Fibroblast of lung (primary cell): ENCODE measurements at places on chromosomes 13 and 19. TPM values are rescaled to one million over a fixed set of nuclear protein-coding genes. Genes with fewer than 3 reads are reported as not detected.

Gene MFSD12
- 69.9 and 79.9 TPM in 2 replicates for total RNA-seq

DNA sequence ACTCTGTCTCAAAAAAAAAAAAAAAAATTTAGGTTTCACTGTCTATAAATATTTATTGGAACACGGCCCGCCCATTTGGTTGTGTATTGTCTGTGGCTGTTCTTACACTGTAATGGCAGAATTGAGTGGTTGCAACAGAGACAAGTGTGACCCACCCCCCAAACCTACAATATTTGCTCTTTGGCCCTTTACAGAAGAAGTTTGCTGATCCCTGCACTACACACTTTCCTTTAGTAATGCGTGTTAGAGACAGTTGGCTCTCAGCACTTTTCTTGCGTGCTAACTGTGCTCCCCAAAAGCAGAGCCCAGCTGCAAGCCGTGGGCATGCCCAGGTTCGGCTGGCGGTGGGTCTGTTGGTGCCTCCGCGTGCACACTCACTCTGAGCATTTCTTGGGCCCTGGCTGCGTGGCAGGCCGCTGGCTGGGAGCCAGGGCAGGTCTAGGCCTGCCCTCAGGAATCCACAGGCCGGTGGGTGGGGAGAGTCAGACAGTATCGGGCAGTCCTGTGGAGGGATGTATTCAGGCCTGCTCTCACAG lies 72.6 kb downstream of the SIPA1L3 start:
- H3K27me3 ChIP-seq = no peaks in the 10 kb centered on the region
- peak; percentile 69 for DNase-seq
- peaks cover 2% of the 10 kb centered on the region for H3K4me1 ChIP-seq
- no peak overlapping the region for H3K27ac ChIP-seq

- H3K36me3 ChIP-seq = peaks cover 4% of the 10 kb centered on the region
- no peaks in the 10 kb centered on the region for H3K27me3 ChIP-seq
- no peak overlapping the region for H3K27ac ChIP-seq
- H3K4me1 ChIP-seq = peaks cover 5% of the 10 kb centered on the region
- H3K4me3 ChIP-seq = no peak overlapping the region
Observed at GRCh38 chr19:55345101-55345817, 5.6 kb downstream of the KMT5C start.

Gene LRRC63
- total RNA-seq = under 0.01 and 0.17 TPM in 2 replicates

- no peak for DNase-seq
- no peak overlapping the region for H3K4me3 ChIP-seq
- H3K27me3 ChIP-seq = no peaks in the 10 kb centered on the region
- no peaks in the 10 kb centered on the region for H3K4me1 ChIP-seq
- no peaks in the 10 kb centered on the region for H3K36me3 ChIP-seq
Observed at GRCh38 chr13:74979703-74980102, 502.3 kb downstream of the TBC1D4 start.

GRCh38 chr19:38162094-38162493 lies 61.9 kb downstream of the DPF1 start:
- no peak overlapping the region for H3K27ac ChIP-seq
- H3K36me3 ChIP-seq = peaks cover 14% of the 10 kb centered on the region
- H3K4me1 ChIP-seq = no peaks in the 10 kb centered on the region
- H3K27me3 ChIP-seq = no peaks in the 10 kb centered on the region
- DNase-seq = peak; percentile 65

Gene EFNB2
- total RNA-seq = 9.2 and 13.5 TPM in 2 replicates

GRCh38 chr13:99376132-99376531 lies 68.9 kb upstream of the GPR183 start:
- H3K4me1 ChIP-seq = no peaks in the 10 kb centered on the region
- H3K4me3 ChIP-seq = no peak overlapping the region
- H3K27ac ChIP-seq = no peak overlapping the region
- H3K36me3 ChIP-seq = no peaks in the 10 kb centered on the region

Gene DZIP1
- total RNA-seq = 29.5 and 37.3 TPM in 2 replicates

- H3K4me3 ChIP-seq = no peak overlapping the region
- no peak overlapping the region for H3K27ac ChIP-seq
- H3K27me3 ChIP-seq = no peaks in the 10 kb centered on the region
- H3K36me3 ChIP-seq = no peaks in the 10 kb centered on the region
- DNase-seq = no peak
Observed at GRCh38 chr13:41971848-41972247, 10.9 kb upstream of the VWA8 start.

GRCh38 chr19:1718420-1719291 lies 34.6 kb upstream of the ONECUT3 start:
- no peak overlapping the region for H3K4me3 ChIP-seq
- H3K36me3 ChIP-seq = no peaks in the 10 kb centered on the region
- no peak overlapping the region for H3K27ac ChIP-seq
- no peak for DNase-seq
- no peaks in the 10 kb centered on the region for H3K4me1 ChIP-seq

GRCh38 chr19:45061965-45062364 lies 14.3 kb downstream of the ZNF296 start:
- H3K27ac ChIP-seq = no peak overlapping the region
- H3K36me3 ChIP-seq = peaks cover 51% of the 10 kb centered on the region
- H3K4me1 ChIP-seq = no peaks in the 10 kb centered on the region
- H3K27me3 ChIP-seq = no peaks in the 10 kb centered on the region
- DNase-seq = no peak

GRCh38 chr19:932648-933552 lies 7.1 kb downstream of the ARID3A start:
- H3K4me3 ChIP-seq = no peak overlapping the region
- peak overlapping the region; percentile 90 for H3K27ac ChIP-seq
- peaks cover 27% of the 10 kb centered on the region for H3K4me1 ChIP-seq
- H3K27me3 ChIP-seq = no peaks in the 10 kb centered on the region
- peaks cover 16% of the 10 kb centered on the region for H3K36me3 ChIP-seq

GRCh38 chr13:34340534-34340933 lies 522.6 kb downstream of the RFC3 start:
- DNase-seq = peak; percentile 30
- no peak overlapping the region for H3K27ac ChIP-seq
- no peak overlapping the region for H3K4me3 ChIP-seq
- H3K27me3 ChIP-seq = no peaks in the 10 kb centered on the region
- no peaks in the 10 kb centered on the region for H3K36me3 ChIP-seq

Gene KASH5
- total RNA-seq = not detected in 2 replicates

- no peak for DNase-seq
- H3K36me3 ChIP-seq = no peaks in the 10 kb centered on the region
- H3K4me1 ChIP-seq = no peaks in the 10 kb centered on the region
- H3K27me3 ChIP-seq = no peaks in the 10 kb centered on the region
- no peak overlapping the region for H3K27ac ChIP-seq
Observed at GRCh38 chr19:7006135-7006704, 15.0 kb downstream of the MBD3L2B start.

- no peak for DNase-seq
- H3K36me3 ChIP-seq = no peaks in the 10 kb centered on the region
- H3K27ac ChIP-seq = no peak overlapping the region
- H3K4me3 ChIP-seq = no peak overlapping the region
Observed at GRCh38 chr13:72530471-72530870, 197.0 kb downstream of the MZT1 start.
